ENCODE measurements at places on chromosomes 2 and 18.

- no peak for DNase-seq
Observed at GRCh38 chr2:8714283-8714682, 32.4 kb downstream of the ID2 start.

DNA sequence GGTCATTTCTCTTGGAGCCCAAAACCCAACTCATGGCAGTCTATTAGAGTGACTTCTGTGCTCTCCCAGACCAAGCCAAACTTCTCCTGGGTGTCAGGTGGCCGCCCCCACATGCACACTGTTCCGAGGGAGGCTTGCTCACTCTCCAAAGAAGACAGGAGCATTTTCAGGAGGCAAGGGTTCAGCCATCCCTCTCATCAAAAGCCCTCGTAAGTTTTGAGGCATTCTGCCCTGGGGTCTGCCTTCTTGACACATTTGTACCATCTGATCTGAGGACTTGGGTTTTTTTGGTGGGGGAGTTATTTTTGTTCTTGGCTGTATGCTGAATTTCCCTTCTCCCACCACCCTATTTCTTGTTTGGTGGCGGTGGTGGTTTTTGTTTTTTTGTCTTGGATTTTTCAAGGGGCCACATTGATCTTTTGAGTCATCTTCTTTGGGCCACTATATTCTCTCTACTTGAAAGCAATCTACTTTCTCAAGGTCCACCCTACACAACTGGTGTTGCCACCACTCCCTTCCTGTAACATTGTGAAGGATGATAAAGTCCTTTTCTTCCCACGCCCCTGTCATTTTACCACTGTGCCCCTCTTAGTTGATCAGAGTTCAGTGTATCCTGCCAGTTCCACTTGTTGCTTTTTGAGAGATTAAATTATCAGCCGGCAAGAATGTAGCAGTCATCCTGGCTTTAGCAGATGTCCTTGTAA lies 255.8 kb downstream of the CYP26B1 start:
- no peak for DNase-seq

DNA sequence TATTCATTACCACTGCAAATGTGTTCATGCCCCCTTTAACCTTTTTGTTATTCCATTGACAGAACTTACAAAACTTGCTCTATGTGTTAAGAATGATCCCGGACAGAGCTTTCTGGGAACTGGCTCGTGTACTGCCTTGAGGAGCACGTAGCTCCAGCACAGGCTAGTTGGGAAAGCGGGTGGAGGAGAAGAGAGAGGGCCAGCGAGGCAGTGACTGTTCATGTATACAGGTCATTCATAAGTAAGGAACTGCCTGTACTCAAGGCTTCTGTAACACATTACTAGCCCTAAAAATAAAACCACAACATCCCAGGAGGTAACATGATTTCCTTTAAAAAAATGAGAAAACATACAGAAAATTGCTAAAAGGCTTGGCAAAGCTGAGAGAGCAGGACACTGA lies 109.0 kb downstream of the STK39 start:
- DNase-seq = no peak

GRCh38 chr18:49859725-49860124 lies 46.4 kb upstream of the ACAA2 start:
- DNase-seq = no peak

DNA sequence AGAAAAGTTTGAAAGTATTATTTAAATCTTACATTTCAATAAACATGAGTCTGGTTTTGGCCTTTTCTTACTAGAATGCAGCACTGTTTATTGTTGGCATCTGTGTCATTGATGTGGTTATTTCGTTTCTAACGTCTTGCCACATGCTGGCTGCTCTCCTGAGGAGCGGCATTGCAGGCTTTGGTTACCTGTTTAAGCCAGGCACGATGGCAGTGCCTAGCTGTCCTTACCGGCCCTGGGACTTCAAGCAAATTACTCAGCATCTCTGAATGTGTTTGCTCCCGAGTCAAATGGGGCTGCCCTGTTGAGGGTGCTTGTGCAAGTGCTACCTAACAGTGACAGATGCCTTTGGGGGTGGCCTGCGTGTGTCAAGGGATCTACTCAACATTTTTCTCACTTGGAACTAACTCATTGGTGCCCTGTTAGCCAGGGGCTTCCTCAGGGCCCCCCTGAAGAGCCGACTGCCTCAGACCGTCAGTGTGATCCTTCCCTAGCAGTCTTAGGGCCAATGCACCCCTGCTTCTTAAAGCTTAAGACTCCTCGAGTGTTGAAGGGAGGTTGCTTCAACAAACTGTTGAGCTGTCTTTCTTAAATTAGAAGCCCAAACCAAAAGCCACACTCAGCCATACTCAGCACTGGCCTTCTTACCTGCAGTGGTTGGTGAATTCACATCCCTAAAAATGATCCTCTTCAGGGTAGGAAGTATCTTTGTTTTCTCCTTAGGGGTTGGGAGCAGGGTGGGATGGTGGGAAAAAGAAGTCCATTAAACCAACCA lies 151.5 kb downstream of the NCK2 start:
- DNase-seq = no peak

DNA sequence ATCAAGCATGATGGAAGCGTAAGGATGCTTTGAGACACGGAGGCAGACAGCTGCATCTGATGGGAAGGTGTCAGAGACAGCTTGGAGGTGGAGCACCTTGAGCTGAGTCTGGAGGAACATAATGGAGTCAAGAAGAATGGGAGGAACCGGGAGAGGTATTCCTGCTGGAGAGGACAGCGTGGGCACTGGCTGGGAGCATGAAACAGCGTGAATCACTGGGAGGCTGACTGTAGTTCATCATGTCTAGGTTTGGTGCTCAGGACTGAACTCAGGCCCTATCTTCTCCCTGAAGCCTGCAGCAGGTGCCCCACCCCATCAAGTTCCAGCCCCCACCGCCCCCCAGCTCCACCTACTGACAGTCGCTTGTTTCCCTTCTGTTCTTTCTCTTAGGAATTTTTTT lies 98.6 kb downstream of the TMEM17 start:
- DNase-seq = no peak

GRCh38 chr2:200746301-200746700 lies 65.4 kb upstream of the BZW1 start:
- DNase-seq = no peak

- DNase-seq = no peak
Observed at GRCh38 chr2:39093218-39093898, 27.5 kb downstream of the SOS1 start.

GRCh38 chr2:218885981-218886947 lies 5.6 kb downstream of the WNT10A start:
- no peak for DNase-seq

DNA sequence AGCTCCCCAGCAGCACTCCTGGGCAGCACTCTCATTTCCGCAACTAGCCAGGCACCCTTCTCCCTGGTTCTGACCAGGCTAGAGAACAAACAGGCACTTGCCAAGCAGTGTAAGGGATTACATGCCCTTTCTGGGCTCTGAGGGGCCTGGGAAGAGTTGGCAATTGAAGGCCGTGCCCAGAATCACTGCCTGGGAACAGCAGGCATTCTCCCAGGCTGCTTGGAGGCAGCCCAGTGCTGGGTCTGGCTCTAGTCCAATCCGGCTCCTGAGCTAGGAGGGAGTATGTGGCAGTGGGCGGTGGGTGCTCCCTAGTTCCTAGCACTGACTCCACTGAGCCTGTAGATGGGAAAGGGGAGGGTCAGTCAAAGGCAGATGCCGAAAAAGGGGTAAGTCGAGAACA lies 34.1 kb upstream of the SP3 start:
- no peak for DNase-seq

DNA sequence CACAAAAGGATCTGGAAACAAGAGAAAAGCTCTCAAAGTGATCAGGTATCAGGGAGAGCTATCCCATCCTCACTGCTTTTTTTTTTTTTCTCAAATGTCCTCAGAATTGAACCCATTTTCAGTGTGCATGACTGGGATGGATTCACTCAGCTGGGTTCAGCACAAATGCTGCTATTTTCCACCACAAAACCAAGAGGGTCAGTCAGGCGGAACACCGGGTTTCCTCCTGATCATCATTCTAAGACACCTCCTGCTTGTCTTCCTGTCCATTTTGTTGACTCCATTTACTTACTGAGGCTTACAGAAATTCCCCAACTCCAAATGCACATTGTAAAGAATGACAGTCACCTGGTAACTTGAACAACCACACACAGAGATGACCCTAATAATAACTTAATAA lies 39.9 kb downstream of the CYRIA start:
- no peak for DNase-seq

DNA sequence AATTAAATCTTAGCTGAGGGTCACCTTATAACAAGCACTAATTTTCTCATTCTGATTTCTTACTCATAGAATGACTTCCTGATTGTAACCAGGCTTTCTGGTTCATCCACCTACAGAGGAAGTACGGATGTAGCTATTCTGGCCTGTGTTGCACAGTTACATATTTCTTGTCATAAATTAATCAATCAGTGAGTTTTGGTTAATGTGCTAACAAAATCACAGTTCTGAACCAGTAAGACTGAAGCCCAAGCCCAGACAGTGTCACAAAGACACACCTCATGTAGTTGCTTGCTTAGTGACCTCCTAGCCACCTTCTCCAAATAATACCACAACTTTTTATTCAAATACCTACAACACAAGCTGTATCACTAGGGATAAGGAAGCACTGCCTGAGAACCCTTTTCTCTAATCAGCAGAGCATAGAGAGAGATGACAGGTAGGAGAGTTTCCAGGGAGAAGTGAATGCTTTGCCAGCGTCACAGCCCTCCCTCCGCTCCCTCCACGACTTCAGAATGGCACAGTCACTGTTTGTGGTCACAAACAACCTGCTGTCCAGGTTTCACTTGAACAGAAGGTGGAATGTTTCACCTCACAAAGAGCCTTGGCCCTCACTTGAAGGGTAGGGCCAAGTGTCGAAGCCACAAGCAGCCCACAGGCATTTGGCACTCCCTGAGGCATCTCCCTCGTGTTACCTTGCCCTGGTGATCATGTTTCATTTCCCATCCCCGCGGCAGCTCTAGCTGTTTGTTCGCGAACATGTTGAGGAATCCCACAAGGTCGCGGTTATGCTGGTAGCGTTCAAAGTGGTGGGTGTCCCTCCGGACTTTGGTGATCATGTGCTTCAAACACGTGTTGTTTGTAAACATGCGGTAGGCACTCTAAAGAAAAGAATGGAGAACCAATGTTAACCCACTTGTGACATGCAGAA lies 120.8 kb upstream of the STK17B start:
- no peak for DNase-seq

DNA sequence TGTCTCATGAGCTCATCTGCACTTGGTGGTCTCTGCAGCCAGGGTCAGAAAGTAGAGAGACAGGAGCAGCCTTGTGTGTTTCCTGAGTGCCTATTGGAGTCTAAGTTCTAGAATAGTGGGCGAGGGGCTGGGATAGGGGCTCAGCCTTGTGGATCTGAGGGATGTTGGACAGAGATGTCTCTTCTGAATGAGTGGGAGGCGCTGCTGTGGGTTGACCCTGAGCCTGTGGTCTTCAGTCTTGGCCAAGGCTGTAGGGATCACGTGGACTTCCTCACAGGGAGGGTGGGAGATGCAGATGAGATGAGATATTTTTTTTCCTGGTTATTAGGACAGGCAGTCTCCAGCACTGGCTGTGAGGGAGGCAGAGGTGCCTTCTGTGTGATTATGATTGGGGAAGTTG lies 61.8 kb downstream of the RNF144A start:
- DNase-seq = peak; percentile 68

DNA sequence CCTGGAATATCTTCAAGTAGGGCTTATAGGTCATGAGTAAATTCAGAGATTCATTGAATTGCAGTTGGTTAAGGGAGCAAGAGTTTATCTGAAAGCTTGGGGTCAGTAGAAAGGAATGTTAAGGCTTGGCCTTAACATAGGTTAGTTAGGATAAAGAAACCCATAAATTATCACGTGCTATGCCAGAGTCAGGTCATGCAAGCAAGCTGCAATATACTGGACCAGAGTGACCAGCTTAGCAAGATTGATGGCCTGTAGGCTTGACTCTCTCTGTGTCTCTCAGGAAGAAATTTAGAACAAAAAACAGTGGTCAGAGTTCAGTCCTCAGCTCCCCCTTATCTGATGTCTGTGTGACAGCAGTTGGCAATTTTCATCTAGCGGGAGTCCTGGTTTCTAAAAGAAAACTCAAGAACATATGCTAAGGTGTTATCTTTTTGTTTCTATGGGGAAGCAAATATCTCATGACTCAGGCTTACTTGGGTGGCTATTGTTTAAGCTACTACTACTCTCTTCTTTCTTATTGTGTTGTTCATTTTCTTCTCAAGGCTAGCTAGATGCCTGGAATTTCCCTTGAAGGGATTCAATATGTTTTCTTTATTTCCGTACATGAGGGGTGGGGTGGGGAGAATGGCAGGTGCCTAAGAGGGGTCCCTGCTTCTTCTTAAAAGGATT lies 28.7 kb upstream of the MARCO start:
- DNase-seq = no peak

DNA sequence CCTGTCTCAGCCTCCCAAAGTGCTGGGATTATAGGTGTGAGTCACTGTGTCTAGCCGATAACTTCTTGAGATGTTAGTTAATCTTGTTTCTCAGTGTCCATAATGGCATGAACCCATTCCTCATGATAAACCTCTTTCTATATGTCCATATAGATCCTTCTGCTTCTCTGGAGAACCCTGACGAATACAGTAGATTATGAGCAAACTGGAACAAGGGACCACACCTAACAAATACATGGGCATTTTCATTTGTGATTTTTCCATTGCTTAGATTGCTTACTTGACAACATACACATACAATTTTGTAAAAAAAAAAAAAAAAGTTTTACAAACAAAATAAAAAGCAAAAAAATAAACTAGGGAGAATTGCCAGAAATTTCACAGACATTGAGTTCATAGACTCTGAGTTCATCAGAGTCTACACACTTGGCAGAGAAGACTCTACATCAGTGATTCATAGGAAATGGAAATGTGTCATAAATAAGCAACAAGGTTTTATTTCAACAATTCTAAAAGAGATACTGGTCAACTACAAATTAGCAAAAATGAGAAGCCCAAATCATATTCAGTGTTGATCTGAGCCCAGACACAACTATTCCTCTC lies 96.7 kb downstream of the GALR1 start:
- DNase-seq = no peak

All from mesenteric fat pad (tissue), 1 donor.